Fibroblast of lung (primary cell): ENCODE measurements at places on chromosomes 4 and X.

DNA sequence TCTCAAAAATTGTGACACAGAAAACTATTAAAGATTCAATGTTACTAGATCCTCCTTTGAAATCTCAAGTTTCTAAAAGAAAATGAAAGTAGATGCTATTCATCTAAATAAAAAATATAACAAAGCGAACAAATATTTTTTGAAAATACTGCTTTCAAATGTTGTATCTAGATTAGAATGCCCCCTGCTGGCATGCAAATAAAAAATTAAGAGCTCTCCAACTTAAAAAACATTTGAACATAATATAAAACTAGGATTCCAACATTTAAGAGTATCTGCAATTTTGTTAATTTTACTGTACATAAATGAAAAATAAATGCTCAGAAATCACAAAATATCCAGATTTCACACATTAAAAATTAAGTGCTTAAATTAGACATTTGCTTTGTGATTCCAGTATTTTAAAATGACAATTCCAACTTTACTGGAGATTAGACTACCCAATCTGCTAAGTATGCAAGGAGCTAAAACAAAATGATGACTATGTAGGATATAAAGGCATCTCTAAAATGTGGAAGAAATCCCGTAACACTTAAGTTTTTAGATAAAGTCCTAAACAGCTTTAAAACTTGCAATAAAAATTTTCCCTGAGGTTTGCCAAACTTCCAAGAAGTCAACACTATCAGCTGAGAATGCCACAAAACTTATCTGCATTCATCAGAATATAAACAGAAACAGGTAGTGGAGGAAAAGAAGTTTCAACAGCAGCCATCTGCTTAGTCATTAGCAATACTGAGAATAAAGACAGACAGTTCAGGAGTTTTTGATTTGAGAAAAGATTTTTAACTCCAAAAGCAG is 32.7 kb downstream of the DHX15 start:
- peak; percentile 56 for DNase-seq

DNA sequence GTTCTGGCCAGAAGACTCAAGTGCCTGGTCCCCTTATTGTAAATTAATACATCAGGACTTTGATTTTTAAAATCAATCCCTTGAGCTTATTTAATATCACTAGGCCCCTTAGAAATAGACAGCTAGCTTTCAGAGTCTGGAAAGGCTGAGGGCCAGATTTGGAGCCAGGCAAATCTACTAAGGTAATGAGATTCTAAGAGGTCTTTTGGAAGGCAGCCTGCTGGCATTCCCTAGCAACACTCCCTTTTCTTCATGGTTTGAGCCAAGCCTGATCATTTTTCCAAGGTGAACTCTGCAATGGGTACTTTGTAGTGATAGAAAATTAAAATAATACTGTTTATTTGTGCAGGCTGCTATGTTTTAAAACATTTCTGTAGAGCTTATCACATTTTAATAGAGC is 378.5 kb downstream of the FAT4 start:
- no peak for DNase-seq

- peak; percentile 10 for DNase-seq
These were observed 13.4 kb downstream of the RBMX start for GRCh38 chrX:136867096-136867491.

DNA sequence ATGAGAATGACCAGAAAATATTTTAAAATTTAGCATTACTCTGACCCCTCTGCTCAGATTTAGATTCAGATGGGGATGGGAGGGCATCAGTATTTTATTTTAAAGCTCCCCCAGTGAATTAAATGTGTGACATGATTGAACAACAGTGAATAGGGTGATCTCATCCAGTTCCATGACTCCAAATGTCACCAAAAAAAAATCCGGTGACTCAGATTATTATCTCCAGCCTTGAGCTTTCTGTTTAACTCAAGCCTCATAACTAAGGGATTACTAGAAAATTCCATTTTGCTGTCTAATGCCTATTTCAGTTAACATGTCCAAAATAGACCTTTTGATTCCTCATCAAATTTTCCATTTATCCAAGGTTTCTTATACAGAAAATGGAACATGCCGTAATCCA is 121.8 kb upstream of the TMEM47 start:
- DNase-seq: peak; percentile 61

DNA sequence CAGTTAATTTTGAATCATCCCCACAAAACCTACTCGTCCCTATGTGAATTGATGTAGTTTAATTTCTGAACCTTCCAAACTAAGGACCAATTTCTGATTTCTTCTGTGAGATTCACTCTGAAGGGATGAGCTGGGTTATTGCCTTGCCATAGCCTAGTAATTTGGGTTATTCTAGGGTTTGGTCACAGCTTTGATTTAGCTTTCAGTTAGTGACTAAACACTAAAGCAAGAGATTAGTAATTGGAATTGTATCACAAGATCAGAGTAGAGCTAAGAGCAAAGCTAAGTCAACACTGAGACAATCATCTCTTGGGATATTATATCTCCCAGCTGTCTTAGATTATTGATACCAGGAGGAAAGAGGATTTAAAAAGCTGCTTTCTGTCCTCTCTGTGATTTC is 588.0 kb downstream of the CCSER1 start:
- DNase-seq: no peak

GRCh38 chrX:142238536-142238935 is 33.4 kb upstream of the MAGEC2 start:
- no peak for DNase-seq

DNA sequence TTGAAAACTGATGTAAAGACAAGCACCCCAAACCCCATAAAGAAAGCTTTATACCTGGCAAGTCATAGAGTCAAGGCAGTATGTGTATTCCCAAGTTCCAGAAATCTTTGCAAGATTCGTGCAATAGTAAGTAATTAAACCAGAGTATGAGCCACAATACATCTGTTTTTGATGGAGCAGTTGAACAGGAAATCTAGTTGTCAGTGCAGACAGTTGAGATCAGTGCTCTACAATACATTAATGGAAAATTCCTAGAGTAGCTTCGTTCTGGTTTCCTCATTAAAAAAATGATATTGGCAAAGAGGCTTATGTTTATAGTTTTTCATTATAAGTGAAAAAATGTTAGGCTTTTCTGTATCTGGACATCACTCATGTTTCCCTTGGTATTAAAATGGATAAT is 575.3 kb downstream of the TRIML1 start:
- no peak for DNase-seq

GRCh38 chr4:78721747-78722146 is 54.4 kb upstream of the BMP2K start:
- no peak for DNase-seq

DNA sequence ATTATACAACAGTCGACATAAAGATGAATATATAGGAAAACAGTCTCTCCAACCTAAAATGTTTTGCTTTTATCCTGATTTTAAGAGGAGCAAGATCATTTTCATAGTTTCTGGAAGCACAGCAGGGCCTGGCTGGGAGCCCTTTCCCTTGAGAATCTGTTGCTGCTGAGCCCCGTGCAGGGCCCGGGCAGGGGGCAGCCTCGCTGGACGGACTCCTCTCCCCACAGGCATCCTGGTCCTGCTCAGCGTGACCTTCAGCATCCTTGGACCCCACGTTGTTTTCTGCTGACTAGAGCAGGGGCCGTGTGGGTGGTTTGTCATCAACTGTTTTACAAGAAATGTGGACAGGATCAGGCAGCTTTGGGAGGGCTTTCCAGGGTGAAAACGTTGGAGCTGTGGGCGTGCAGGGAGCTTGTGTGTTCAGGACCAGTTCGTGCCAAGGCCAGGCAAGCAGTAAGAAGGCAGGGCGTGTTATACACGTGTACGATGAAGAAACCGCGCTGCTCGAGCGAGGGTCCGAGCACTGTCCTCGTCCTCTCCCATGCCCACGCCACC is 25.0 kb downstream of the CPZ start:
- DNase-seq: no peak

GRCh38 chrX:145886469-145886868 is 68.8 kb downstream of the SLITRK2 start:
- DNase-seq: no peak

- no peak for DNase-seq
These were observed 6.9 kb upstream of the VEGFC start for GRCh38 chr4:176799653-176800052.

GRCh38 chr4:183326853-183327252 is 4.6 kb upstream of the CLDN24 start:
- peak; percentile 23 for DNase-seq

DNA sequence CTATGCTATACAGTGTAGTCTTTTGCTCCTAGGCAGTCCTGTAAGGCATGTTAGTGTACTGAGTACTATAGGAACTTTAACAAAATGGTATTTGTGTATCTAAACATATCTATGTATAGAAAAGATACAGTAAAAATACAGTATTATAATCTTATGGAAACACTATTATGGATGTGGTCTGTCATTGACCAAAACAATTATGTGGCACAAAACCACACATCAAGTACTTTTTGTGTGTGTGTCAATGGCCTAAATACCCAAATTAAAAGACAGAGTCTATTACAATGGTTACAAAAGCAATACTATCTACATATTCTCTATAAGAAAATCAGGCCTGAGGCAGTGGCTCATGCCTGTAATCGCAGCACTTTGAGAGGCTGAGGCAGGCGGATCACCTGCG is 610.2 kb upstream of the NDST4 start:
- no peak for DNase-seq

- no peak for DNase-seq
These were observed 43.7 kb upstream of the TADA2B start for GRCh38 chr4:6999172-7000086.

DNA sequence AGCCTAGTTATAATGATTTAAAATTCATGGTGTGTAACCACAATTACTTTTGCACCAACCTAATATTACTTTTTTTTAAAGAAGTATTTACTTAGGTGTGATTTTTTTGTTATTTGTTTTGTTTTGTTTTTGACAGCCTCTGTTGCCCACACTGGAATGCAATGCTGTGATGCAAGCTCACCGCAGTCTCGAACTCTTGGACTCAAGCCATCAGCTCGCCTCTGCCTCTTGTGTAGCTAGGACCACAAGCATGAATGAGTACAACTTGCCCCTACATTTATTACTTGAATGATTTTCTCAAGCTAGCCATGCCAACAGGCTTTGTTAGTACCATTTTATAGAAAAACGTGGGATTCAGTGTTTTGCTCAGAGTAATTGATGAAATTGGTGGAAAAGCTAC is 488.8 kb upstream of the CPEB2 start:
- DNase-seq: peak; percentile 37

DNA sequence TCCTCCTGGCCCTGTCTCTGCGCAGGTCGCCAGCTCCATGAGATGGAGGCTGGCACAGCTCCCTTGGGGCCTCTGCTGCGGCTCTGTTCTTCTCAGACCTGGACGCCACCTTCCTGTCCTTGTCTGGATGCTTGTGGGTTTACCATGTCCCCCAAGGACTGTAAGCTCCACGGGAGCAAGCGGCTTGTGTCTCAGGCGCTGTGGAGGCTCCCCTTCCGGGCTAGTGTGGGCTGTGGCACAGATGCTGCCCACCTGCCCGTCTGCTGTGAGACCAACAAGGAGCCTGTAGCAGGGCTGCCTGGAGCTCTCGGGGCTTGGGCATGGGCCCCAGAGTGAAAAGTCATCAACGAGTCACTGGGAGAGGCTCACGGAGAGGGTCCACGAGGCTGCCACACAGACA is 25.2 kb downstream of the NAT8L start:
- no peak for DNase-seq

- DNase-seq: no peak
These were observed 6.6 kb downstream of the TIMM17B start for GRCh38 chrX:48890934-48891401.

DNA sequence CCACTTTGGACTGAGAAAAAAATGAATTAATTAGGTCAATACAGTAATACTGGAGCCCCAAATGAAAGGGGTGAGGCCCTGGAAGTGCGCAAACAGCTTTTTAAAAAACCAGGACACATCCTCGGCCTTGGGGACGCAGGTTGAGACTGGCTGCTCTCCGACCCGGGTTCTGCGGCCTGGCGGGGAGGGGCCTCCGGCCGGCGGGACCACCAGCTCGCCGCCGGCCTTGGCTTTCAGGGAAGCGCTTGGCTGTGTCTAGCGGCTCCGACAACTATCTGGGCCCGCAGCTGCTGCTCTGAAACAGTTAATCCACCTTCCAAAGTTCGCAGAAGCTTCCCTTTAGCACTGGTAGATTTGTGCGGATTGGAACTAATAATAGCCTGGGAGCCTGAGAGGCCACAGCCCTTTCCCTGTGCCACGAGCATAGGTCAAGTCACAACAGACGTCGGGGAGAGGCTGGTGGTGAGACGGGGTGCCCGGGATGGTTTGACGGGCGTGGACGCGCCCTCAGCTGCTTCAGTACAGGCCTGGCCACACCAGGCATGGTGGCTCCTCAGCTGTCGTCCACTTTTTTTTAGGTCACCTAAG is 1.1 kb upstream of the SEL1L3 start:
- DNase-seq: no peak

- no peak for DNase-seq
These were observed 35.2 kb upstream of the NDNF start for GRCh38 chr4:121107507-121107906.

- no peak for DNase-seq
These were observed 32.4 kb downstream of the IGFBP7 start for GRCh38 chr4:57077550-57078343.

DNA sequence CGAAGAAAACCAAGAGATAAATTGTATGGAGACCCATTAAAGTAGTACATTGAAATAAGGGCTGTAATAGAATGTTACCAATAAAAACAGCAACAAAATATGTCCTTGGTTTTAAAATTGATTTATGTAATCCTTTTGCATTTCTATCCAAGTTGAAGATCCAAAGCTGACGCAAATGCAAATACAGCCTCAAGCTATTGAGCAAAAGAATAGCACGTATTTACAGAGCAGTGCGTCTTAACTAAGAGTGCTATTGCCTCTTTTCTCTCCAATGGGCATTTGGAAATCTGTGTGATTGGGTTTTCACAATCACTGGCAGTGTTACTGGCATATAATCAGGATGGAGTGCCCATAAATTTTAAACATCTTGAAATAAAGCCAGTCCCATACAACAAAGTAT is 417.4 kb downstream of the TLL1 start:
- DNase-seq: no peak

- DNase-seq: no peak
These were observed 24.0 kb downstream of the NPY5R start for GRCh38 chr4:163367651-163368050.

DNA sequence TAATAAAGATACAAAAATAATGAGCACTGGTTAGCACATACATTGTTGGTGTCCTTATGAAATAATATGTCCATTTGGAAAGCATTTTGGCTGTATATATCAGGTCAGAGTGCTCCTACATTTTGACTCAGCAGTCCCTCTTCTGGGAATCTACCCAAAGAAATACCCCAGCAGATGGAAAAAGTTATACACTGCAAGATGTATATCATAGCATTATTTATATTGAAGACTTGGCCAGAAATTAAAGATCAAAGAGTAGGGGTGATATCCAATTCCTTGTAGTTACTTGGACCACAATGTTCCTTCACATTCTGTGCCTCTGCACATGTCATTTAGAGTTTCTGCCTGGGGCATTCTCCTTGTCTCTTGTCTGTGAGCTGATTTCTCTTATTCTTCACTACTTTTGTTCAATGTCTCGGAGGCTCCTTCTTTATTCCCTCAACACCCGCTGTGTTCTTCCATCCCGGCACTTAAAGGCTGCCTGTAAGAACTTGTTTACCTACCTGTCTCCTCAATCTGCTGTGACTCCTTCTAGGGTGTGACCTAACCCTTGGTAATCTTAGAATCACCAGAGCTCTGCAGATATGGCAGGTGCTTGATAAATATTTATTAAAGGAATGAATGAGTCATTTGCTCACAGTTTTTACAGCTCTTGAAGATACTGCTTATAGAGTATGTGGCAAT is 3.1 kb upstream of the TSPAN5 start:
- DNase-seq: peak; percentile 80

- DNase-seq: no peak
These were observed 831.7 kb upstream of the EPHA5 start for GRCh38 chr4:66501997-66502396.

- peak; percentile 33 for DNase-seq
These were observed 108.0 kb downstream of the MAML3 start for GRCh38 chr4:140046016-140046415.
